Stimulated activated CD4-positive, alpha-beta T cell treated with anti-CD3 and anti-CD28 coated beads, TNF-alpha, amount 100 ng/mL, for 1 hour (primary cell): ENCODE measurements at places on chromosomes 12 and 14.

DNA sequence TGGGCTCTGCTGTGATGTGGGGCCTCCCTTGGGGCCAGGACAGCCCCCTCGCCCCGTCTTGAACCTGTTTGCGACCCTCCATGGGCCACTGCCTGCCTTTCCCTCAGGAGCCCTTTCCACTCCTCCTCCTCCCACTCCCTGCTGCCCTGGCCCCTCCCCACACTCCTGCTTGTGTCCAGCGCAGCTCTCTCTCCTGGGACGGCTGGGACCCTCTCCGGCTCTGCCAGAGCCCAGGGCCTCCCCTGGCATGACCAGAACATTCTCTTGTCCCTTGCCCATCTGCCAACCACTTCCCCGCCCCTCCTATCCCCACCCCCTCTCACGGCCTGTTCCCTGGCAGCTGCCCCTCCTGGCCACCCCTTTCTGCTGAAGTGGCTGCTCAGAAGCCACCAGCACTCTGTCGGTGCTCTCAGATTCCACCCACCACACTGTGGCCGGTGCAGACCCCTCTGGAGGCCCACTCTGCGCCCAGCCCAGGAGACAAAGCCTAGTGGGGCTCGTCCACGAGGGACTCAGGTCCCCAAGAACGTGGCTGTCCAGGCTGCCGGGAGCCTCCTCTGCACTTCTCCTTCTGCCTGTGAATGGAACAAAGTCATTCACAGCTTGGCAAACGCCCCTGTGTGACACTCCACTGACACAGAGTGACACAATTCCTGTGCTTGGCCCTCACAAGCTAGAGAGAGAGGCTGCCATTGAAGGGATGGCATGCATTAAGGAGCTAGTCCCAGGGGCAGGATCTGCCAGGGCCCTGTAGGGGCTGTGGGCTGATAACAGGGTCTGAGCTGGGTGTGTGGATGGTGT is 1.4 kb downstream of the ASPG start:
- no peak for DNase-seq

DNA sequence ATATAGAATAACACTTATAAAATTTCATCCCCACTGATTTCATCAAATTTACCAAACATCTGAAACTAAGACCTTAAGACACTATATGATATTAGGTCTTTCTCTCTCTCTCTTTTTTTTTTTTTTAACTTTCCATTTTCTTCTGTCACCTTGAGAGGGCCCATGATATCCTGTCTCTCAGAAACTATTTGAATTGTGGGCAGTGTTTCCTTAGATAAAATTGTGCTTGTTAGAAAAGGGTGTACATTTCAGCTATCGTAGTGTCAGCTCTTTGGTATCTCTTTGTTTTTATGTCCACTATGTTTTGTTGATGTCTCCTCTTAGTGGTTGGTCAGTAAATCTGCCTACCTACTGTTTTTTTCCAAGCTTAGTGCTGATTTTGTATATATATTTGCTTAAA is 23.8 kb downstream of the DNM1L start:
- DNase-seq: no peak

DNA sequence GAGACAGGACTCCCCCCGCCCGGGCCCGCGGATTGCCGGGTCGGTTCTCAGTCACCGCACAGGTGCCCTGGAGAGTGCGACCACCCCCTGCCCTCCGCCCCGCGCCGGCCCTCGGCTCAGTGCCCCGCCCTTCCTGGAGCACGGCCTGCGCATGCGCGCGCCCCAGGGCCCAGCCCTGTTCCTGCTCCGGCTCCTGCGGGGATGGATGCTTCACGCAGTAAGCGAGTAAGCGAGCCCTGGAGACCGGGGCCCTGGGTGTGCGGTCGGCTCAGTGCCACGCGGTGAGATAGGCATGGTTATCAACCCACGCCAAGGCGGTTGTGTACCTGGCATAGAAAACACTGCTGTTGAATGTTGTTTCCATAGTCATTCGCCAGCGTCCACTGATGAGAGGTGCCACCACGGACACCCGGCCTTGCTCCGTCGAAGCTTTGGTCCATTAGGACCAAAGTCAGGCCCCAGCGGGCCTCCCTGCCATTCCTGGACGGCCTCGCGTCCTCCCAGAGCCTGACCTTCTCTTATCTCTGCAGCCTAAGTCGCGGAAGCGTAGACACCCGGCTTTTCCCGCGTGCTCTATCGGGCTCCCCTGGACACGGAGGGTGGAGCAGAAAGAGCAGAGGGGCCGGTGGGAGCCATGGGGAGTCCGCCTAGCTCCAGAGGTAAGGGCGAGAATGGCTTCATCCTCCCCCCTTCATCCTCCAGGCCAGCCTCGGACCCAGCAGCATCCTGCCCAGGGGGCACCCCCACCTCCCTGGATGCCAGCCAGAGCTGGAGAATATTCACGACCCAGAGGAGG is 90.6 kb downstream of the PAPOLA start:
- peak; percentile 49 for DNase-seq

GRCh38 chr12:32270818-32271710 is 128.3 kb upstream of the FGD4 start:
- DNase-seq: no peak

DNA sequence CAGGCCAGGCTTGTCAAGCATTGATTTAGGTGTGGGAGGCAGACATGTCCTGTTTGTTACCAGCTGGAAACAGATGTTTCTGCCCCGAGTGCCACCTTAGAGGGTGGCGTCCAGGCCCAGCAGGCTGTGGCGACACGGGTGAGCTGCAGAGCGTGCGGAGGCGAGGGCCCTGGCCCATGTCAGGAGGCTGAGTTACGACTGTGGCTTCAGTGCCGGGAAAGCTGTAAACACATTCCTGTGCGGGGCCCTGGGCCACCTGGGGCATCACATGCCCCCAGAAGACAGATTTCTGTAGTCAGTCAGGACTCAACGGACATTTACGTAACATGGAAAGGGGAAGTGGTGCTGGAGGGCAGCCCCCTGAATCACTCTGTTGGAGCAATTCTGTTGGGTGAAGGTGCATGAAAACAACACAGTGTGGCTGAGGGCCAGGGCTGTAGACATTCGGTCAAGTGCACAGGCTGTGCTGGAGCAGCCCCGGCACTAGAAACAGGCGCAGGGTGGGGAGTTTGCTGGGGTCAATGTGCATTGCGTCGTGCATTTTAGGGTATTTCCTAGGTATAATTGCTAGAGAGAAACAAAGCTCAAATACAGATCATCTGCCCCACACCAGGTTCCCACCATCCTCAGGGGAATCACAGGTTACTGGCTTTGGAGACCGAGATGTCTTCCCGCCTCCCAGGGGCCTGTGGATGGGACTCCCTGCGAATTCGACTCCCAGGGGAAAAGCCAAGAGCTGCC is 291.8 kb downstream of the TMEM121 start:
- no peak for DNase-seq

DNA sequence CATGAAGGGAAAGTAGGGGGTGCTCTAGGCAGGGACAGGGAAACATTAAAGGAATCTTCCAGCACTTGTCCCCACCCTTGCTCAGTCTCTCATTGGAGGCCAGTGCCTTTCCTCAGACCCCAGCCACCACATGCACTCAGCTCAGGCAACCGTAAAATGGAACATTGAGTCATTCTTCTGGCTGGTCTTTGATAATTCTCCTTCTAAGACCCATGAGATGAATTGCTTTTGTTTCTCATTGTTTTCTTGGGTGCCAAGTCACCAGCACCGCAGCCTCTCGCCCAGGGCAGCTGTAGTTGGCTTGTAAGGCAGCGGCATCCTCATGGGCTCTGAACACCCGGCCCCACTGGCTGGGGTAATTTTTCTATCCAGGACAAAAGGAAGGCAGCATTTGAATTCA is 108.2 kb downstream of the PHETA1 start:
- DNase-seq: no peak

- no peak for DNase-seq
These were observed 80.9 kb downstream of the TESC start for GRCh38 chr12:117018276-117018675.

DNA sequence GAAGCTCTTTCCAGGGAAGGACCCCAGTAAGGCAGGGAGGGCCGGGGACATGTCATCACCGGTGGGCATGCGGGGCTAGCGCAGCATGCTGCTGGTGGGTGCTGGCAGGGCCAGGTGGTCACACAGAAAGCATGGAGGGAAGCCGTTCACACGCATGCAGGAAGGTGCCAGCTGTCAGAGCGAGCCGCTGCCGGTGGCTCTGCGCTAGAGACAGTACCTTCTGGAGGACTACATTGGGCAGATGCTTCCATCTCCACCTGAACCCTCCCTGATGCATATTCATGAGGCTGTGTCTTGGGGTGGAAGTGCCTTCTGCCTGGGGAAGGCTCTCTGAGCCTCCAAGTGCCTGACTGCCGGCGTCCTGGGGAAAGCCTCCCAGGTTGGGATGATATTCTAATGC is 203.8 kb downstream of the CALM1 start:
- no peak for DNase-seq

- DNase-seq: peak; percentile 27
These were observed at the start of gene ITGA7 for GRCh38 chr12:55707841-55708694. ITGA7 (minus strand) TSS chr12:55707904; CDS start chr12:55707682, 222 bp downstream.

DNA sequence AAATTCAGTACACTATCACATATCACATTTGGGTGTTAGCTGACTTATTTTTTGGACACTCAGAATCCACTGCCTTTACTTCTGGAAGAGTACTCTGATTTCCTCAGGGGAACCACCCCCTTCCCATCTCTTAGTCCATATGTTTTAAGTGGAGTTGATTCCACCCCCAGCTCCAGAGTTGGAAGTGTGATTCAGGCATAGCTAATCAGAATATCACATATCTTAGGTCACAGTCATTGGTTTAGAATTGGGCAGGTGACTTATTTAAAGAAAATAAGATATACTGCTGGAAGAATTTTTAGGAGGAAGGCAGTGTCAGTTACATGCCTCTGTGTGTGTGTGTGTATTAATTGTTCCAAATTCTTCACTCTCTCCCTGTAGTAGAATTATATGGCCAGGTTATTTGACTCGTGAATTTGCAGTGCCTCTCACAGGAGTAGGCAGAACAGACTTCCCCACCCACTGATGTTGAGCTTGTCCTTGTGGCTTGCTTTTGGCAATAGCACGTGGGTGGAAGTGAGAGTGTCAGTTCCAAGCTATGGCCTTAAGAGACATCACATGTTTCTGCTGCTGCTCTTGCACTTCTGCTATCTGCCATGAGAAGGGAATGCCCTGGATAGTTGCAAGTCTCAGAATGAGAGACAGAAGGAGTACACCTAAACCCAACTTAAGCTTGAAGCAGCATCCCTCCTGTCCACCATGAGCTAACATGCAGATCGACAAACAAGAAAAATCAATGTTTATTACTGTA is 6.4 kb upstream of the GAS2L3 start:
- no peak for DNase-seq

DNA sequence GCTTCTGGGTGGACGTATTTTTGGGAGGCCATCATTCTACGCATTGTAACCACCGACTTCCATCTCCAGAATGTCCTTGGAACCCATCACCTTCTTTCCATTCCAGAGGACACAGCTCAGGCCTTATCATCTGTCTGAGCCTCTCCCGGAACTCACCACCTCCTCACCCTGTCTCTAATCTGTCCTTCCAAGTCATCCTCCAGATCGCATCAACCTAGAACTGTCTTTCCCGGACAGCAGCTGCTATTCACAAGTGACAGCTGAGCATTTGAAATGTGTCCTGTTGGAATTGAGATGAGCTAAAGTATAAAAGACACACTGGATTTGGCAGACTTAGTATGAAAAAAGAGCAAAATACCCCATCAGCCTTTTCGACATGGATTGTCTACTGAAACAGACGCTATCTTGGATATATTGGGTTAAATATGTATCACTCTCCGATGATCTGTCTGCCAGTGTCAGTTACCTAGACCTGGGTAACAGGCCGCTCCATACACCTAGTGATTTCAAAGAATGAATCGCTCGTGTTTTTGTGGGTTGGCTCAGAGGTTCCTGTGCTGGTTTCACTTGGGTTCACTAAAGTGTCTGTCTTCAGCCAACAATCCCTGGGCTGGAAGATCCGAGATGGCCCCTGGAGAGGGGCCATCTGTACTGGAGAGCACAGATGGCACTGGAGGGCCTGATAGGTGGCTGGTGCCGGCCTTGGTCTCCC is 104.4 kb upstream of the RFLNA start:
- DNase-seq: no peak

DNA sequence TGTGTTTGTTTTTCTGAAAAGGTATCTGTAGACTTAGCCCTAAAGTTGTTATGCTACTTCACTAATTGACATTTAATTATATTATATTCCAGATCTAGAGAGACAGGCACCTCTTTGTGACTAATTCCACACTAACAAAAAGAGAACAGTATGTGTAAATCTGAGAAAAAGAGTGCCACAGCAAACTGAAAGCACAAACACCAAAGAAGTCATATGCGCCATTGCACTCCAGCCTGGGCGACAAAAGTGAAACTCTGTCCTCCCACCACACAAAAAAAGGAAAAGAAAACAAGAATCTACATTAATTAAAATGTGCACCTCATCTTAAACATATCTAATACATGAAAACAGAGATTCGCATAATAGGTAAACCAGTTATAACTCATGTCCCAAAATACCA is 4.4 kb upstream of the CSRNP2 start:
- no peak for DNase-seq

DNA sequence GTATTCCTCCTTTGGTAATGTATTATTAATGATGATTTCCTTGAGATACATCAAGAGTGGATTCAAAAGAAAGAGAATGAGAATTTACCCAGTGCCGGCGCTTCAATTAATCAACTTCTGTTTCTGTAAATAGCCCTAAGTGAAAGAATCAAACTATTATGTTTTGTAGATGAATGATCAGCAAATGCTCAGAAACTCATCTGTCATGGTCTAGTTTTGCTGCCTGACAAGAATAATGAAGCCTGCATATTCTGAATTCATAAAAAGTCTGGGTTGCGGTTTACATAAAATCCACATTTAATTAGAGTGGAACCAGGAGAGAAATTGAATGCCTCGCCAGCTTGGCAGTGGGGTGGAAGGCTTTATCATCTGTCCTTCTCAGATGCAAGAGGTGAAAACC is 325.3 kb downstream of the GALC start:
- DNase-seq: no peak

GRCh38 chr12:67501362-67501761 is 147.2 kb upstream of the DYRK2 start:
- no peak for DNase-seq

- no peak for DNase-seq
These were observed 2.3 kb upstream of the NEUROD4 start for GRCh38 chr12:55017416-55017925.
